ENCODE measurements at places on chromosomes 7 and 10.

DNA sequence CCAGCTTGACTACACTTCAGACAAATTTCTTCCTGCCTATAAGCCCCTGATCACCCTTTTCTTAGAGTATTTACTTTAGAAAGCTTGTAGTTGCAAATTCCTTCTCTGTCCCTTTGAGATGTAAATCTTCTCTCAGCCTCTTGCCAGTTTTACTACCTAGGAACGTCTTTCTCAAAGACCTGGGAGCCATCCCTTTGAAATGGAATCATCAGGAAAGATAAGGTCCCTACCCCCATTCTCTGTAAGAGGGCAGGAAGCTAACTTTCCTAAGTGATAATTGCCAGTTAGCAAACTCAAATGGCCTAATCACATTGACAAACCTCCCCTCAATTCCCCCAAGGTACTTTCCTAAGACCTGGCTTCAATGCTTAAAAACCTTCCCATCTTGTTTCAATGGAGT is 304.5 kb downstream of the MDFIC start:
- DNase-seq: no peak

DNA sequence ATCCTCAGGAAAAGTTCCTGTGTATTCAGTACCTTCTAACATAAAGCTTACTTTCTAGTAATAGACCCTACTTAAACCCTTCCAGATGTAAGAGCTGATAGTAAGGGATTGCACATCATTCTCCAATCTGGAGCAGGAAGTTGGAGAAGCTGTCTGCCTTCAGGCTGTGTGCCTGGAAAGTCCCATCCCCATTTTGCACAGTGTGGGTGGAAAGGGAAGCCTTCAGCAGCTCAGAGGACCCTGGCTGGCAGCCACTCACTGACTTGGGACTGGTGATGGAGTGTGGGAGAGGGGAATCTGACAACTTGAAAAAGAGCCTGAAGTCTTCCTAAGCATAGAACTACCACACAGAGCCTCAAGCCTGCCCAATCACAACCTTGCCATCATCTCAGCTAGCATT is 164.1 kb upstream of the ADO start:
- DNase-seq: no peak

DNA sequence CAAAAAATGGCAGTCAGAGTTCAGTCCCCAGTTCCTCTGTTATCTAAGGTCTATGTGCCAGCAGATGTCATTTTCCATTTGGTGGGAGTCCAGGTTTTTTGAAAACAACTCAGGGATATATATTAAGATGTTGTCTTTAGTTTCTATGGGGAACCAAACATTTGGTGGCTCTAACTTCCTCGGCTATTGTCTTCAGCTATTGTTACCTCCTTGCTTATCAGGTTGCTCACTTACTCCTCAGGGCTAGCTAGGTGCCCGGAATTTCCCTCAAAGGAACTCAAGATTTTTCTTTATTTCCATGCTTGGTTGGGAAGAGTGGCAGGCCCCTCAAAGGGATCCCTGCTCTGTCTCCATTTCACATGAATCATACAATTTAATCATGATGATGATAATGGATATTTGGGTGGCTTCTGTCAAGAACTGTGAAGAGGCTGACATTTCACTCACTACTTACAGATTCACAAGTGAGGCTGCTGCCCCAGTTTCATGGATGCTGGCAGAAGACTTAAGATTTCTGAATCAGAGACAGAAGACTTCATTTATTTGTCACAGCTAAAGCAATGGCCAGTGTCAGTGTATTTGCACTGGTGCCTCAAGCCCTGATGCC is 182.8 kb downstream of the PKD1L1 start:
- DNase-seq: no peak

DNA sequence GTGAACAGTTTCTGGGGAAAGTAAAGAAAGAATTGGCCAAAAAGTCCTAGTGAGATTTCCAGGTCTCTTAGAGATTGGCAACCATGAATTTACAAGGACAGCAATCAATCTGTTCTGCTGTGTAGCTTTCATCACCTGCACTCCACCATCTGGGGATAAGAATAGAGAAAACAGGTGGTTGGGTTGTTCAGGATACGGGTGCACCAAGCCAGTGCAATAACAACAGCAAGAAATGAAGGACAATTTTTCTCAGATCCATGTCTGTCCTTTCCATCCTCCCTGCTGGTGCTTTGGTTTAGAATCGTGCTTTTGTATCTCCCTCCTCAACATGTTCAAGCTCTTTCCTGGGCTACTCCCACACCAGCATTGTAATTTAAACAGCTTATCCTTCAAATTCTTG is 787.7 kb downstream of the GRID1 start:
- no peak for DNase-seq

DNA sequence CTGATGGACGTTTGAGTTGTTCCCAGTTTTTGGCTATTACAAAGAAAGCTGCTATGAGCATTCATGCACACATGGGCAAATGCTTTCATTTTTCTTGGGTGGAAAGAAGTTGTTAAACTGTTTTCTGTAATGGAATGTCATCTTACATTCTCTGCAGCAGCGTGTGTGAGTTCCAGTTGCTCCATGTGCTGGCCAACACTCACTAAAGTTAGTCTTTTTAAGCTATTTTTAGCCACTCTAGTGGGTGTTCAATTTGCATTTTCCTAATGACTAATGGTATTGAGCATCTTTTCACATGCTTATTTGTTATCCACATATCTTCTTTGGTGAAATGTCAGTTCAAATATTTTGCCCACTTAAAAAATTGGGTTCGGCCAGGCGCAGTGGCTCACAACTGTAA is 82.8 kb upstream of the COL13A1 start:
- DNase-seq: no peak

DNA sequence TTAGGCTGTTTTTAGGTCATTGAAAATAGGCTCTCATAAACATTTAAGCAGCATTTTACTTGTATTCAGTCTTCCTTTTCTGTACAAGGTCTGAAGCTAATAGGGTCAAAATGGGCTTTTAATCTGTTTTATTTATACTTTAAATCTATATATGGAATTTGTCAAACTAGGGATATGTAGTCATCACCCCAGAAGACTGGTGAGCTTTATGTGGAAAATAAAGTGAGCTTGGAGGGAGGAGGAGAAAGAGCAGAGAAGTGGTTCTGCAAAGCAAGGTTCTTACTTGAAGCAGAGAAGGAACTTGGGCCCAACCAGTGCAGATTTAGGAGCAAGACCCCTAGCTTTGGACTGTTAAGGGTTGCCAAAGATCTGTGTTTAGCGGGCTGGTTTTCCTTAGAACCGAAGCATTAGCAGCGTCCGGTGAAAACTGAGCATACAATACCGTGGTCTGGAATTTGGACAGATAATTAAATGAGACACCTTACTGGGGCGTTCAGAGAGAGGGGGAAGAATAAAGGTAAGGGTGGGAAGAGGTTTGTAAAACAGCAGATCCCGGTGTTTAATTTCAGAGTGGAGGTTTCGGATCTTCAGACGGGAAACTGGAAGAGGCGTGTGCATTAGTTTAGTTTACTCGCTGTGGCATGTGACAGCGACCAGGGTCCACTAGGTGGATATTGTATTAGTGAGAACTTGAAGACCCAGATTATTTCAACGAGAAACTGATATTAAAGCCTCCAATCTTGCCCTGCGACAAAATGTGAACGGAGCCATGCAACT is 2.4 kb downstream of the BAMBI start:
- peak; percentile 31 for DNase-seq

GRCh38 chr10:60870803-60871202 is 73.2 kb downstream of the RHOBTB1 start:
- no peak for DNase-seq

- no peak for DNase-seq
Measured at GRCh38 chr10:60967260-60967659, 23.3 kb upstream of the RHOBTB1 start.

- DNase-seq: no peak
Measured at GRCh38 chr7:7416031-7416858, 119.4 kb downstream of the COL28A1 start.

GRCh38 chr7:140696024-140696679 is 356 bp upstream of the NDUFB2 start:
- peak; percentile 95 for DNase-seq

GRCh38 chr10:21624951-21625350 is 90.9 kb downstream of the MLLT10 start:
- DNase-seq: no peak

GRCh38 chr10:486666-487322 is 202.7 kb downstream of the DIP2C start:
- no peak for DNase-seq

All from endothelial cell (in vitro differentiated cells).